ENCODE measurements at places on chromosomes 11 and 22.

DNA sequence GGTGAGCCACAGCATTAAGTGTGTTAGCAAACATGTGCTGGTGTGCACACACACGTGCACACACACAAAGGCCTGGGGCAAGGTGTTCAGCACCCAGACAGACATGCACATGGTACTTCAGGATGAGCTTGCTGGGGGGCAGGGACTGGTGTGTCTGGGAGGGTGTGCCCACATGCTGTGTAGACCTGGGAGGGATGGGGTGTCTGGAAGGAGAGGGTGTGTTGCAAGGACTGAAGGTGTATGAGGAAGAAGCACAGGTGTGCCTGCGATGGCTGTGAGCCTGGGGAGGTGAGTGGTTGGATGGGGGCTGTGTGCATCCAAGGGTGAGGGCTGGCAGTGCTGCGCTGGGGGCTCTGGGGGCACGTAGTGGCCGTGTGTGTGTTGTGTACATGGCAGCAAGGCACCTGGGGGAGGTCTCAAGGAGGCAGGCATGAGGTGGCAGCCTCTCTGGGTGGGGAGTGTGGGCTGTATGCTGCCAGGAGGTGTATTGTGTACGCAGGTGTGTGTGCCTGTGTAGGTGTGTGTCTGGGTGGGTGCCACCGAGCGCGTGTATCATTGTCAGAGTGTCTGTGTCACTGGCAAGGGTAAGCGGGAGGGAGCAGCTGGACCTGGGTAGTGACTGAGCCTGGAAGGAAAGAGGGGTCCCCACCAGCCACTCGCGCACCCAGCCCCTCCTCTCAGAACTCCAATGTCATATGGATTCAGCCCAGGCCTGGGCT lies 2.2 kb downstream of the NRXN2 start:
- no peak for DNase-seq

DNA sequence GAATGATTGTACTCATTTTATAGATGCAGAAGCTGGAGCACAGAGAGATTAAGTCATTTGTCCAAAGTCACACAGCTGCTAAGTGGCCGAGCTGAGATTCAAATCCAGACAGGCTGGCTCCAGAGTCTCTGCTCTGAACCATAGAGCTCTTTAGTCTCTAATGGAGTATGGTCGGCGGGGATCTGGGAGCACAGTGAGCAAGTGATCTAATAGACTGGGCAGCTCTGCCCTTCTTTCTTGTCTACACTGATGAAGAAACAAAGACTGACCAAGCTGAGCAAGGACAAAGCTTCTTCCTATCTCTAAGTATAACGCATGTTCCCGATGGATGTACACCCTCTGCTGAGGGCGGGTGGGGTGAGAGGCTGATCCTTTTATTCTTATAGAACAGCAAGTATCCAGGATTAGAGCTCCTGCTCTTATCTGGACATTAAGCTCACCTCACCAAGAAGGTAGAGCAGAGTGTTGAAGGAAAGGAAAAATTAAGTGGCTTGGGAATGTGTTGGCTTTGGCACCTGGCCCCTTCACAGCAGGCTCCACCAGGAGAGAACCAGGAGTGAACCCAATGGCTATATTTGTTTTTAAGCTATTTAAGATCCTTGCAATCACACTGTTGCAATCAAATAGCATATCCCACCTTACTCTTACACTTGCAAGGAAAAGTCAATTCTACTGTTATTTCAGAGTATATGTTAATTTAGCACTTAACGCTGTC lies 68.7 kb downstream of the ETS1 start:
- no peak for DNase-seq

DNA sequence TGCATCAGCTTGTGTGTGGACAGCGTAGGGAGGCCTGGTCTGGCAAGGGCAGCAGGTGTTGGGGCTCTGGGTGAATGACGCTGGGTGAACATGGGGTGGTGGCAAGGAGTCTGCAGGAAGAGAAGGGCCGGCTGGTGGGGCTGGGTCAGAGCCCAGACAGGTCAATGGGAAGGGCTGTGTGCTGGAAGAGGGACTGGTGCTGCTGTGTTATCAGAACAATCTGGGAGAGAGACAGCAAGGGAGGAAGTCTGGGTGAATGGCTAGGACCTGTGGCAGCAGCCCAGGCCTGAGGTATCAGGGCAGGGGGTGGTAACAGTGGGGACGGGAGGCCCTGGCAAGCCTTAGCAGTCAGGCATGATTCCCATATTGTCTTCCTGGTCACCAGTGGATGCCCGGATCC lies 206.7 kb downstream of the SNX19 start:
- DNase-seq = no peak

DNA sequence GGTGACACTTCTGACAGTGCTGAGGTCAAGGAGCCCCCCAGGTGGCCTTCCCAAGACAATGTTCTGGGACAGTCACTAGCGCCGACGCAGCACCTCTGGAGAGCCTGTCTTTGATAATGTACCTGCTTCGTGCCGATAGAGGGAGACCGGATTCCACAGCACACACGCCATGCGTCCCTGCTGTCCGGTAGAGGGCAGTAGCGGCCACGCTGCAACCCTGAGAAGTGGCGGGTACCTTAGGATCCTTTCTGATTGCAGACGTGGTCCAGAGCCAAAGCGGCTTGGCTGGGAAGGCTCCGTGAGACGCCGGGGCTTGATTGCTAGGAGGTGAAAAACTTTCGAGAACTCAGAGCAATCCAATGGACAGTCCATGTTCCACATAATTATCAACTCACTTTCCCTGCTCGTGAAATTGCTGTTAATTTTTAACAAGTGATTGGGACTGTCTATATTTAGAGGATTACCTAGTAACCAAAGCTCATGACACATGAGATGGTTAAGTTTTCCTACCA lies 11.4 kb upstream of the BARX2 start:
- DNase-seq = peak; percentile 87

DNA sequence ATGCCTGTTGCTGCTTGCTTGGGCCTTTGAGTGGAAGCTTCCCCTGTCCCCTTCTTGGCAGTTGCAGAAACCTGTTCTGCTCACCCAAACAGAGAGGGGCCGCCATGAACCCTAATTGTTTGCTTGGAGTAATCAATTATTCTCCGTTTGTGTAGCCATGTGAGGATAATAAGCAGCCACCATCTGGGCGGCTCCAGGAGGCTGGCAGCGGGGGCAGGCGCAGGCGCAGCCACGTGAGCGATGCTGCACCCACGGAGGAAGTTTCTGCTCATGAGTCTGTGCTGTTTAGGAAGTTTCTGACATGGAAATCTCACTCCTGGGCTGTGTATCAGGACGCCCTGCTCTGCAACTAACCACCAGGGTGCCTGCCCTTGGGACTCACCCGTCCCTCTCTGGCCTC lies 90.1 kb downstream of the MPPED1 start:
- no peak for DNase-seq

GRCh38 chr11:128696941-128697340 lies 3.1 kb downstream of the FLI1 start:
- no peak for DNase-seq

GRCh38 chr11:47148270-47148669 lies 28.4 kb downstream of the ARFGAP2 start:
- no peak for DNase-seq

DNA sequence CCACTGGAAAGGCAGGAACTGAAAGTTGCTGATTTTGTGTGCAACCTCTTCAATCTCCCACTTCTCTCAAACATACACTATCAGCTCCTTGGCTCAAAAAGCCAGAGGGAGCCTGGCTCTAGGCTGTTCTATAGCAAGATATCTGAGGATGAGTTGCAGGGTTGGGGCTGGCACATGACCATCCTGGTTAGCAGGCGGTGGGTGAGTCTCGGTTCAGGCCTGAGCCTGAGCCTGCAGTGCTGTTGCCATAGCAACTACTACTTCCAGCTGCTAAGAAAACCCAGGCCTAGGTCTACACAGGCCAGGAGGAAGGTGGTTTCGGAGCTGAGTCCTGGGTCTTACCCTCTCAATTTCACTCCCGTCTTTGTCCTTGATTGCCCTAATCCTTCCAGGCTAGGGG lies 39.0 kb downstream of the CWC15 start:
- no peak for DNase-seq

- DNase-seq = no peak
Measured at GRCh38 chr11:130168105-130168504, 8.5 kb downstream of the ST14 start.

- peak; percentile 80 for DNase-seq
Measured at GRCh38 chr11:7573558-7574296, 59.9 kb downstream of the PPFIBP2 start.

- DNase-seq = no peak
Measured at GRCh38 chr22:17157714-17158113, 1.4 kb downstream of the HDHD5 start.

DNA sequence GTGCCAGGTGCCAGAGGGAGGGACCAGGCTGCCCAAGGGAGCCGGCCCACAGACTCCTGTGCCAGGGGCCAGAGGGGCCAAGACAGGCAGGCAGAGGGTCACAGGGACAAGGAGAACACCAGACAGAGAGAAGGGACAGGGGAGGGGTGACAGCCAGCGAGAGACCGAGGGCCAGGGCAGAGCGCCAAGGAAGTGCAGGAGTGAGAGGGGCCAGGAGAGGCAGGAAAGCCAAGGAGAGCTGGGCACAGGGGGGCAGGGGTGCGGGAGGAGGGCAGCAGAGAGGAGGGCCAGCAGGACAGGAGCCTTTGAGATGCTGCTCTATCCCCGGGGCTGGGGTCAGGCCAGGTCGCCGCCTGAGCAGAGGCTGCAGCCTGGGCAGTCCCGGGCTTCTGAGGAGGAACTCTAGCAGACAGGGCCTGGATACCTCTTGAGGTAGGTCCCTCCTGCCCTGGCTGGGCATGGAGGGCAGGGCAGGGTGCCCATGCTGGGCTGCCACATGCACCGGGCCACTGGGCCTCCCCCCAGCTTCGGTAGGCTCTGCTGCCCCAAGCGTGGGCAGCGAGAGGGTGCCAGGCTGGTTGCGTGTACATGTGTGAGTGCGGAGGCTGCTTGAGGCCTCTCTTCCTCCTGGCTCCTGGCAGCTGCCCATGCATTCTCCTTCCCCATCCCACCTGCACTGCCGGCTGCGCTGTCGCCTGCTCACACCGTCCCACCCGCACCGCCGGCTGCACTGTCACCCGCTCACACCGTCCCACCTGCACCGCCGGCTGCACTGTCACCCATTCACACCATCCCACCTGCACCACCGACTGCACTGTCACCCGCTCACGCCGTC lies 12.2 kb downstream of the LSP1 start:
- DNase-seq = no peak

GRCh38 chr11:79918846-79919245 lies 478.0 kb upstream of the TENM4 start:
- DNase-seq = no peak

- no peak for DNase-seq
Measured at GRCh38 chr22:49232319-49233067, 595.2 kb downstream of the BRD1 start.

DNA sequence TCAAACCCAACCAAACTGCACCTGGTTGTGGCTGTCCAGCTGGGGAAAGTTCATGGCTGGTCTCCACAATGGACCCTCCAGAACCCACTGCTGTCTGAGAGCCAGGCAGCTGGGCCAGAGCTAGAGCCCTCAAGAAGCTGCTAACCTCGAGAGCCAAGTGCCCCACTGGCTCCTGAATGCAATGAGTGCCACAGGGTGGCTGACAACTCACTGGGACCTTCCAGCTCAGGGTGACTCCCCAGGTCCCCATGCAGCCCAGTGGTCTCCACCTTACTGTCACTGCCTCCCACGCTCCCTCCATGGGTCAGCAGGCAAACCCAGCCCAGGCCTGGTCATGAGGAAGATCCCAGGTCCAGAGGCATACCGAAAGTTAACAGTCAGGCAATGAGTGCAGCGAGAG lies 8.0 kb upstream of the CHST1 start:
- DNase-seq = no peak

DNA sequence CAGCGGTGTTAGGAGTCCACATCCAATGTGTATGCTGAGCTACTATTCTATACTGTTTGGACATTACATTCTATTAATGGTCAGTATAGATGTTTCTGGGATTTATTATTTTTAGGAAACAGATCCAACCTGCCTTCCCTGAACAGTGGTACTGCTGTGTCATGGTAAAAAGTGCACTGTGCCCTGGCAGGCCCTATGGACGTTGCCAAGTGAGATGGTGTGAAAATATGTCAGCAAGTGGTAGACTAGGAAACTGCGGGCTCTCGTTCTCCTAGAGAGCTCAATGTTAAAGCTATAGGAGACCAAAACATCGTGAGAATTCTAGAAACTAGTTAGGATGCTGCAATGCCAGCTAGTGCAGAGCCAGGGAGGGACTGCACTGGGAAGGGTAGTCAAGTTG lies 26.0 kb upstream of the CYP2D6 start:
- no peak for DNase-seq

- DNase-seq = no peak
Measured at GRCh38 chr11:102427068-102427467, 25.5 kb downstream of the TMEM123 start.

DNA sequence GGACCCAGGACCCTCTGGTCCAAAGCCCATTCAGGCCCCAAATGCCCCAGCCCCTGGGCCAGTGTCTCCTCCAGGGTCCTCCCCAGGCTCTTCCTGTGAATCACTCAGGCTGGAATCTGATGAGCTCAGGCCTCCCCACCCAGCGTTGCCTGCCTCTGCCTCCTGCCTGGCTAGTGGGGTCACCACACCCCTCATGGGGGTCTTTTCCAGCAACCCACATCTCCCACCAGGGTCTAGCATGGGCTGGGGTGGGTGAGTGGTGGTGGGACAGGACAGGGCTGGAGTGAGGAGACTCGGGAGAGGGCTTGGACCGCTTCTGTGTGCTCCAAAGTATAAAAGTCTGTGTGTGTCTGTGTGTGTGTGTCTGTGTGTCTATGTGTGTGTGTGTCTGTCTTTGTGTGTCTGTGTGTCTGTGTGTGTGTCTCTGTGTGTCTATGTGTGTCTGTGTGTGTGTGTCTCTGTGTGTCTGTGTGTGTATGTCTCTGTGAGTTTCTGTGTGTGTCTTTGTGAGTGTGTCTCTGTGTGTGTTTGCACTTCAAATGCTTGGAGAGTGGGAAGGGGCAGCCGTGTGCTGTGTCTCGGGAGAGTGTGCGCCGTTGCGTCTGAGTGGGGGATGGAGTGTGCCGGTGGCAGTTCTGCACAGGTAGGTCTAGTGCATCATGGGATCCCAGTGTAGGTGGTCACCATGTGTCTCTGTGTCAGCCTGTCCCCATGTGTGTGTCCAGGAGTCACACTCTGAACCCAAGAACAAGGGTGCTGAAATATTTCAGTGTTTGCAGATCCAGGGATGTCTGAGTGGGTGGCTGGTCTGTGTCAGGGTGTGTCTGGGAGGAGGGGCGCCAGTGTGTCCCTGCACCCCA lies 8.8 kb downstream of the RIN1 start:
- no peak for DNase-seq

DNA sequence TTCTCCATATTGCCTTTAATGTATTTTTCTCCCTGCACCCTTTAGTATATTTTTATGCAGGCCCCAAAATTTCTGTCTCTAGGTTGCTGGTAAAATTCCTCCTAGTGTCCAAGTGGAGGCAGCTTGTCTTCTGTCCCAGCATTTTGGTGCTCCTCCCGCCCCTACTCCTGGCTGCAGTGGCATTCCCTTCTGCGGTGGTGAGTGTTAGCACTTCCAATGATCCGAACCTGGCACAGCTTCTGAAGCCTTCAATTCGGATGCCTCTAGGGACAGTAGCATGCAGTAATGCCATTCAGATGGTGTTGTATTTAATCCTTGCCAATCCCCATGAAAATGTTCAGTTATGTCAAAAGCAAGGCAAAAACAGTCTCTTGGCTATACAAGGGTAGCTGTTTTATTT lies 5.9 kb downstream of the YWHAH start:
- no peak for DNase-seq

- peak; percentile 91 for DNase-seq
Measured at GRCh38 chr22:23767673-23768548, at the start of gene CHCHD10. TSS of gene CHCHD10 (minus strand) at chr22:23767972. CDS start at chr22:23767874, 98 bp downstream.

- DNase-seq = peak; percentile 70
Measured at GRCh38 chr11:131674051-131674755, 303.8 kb downstream of the NTM start.

- DNase-seq = no peak
Measured at GRCh38 chr22:28142361-28142961, 223.4 kb upstream of the PITPNB start.

- no peak for DNase-seq
Measured at GRCh38 chr11:93271596-93271995, 58.9 kb upstream of the DEUP1 start.

All from left lobe of liver (tissue), 2 donors.